ENCODE measurements at places on chromosomes 1 and 21. TPM values are rescaled to one million over a fixed set of nuclear protein-coding genes. Genes with fewer than 3 reads are reported as not detected.

Gene SDC3
- 0.17 TPM for total RNA-seq

Gene CTSK
- total RNA-seq = 1.7 TPM

Gene RHCE
- total RNA-seq = 0.45 TPM

Gene RIPPLY3
- total RNA-seq = 0.26 TPM

Gene ABCA4
- not detected for total RNA-seq

Gene CYP4X1
- not detected for total RNA-seq
